CD4-positive, alpha-beta T cell treated with Interferon alpha-2 for 1 hour (primary cell): ENCODE measurements at places on chromosomes 3 and 15.

DNA sequence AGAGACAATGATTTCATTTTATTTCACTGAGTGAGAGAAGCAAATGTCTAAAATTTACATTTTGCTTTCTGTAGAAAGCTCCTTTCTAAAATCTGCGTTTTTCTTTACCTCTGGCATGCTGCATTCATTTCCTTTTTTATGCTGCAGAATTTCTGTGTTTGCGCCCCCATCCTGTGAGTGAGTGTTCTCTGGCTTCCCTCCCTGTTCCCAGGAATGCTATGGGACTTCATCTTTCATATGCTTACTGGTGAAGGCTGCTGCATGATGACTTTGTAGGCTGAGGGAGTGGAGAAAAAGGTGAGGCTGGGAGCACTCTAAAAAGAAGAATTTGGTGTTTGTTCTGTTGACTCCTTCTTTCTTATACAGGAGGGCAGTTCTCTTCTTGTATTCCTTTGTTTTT, 7.7 kb upstream of the TMC3 start:
- no peak for DNase-seq

- no peak for DNase-seq
These were observed 6.1 kb downstream of the MINDY4B start for GRCh38 chr3:150899141-150899540.

DNA sequence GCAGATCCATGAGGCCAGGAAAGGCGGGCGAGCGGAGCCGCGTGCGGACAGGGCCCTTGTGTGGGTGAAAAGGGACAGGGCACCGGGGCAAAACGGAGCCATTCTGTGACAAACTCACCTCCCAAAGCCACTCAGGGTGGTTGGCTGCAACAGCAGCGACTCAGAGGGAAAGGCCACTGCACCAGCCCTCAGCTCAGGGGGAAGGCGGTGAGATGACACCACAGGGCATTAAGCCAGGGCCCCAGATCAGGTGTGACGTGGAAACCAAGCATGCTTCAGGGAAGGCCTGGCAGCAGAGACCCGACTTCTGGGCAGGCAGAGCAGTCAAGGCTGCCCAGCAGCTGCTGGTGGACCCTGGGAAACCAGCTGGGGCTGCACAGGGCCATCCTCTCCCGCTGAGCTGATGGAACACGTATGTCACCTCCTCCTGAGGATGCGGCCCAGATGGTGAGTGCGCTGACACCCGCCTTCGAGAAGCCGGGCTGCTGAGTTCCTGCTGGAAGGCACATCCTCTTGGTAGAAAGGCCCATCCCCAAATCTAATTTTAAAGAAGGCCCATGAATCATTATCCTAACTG, 82.3 kb downstream of the CHSY1 start:
- no peak for DNase-seq

- DNase-seq = no peak
These were observed 126.2 kb downstream of the TIGIT start for GRCh38 chr3:114420072-114420471.

DNA sequence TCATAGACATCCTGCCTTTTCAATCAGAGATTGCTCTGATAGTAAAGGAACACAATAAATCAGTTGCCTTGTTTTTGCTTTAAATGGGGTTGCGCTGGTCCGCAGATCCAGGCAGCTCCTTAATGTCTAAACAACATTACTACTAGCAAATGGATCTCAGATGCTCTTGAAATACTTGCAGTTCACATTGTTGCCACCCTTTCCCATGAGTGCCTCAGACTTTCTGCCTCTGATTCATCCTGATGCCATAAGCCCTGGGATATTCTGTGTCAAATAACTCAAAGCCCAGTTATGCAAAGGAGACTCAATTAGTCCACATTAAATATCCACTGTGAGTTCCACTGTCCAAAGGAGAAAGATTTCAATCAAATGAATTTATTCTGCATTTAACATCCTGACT, 196.7 kb downstream of the PLCH1 start:
- DNase-seq = no peak

- DNase-seq = no peak
These were observed 15.1 kb upstream of the STXBP5L start for GRCh38 chr3:120892921-120893320.

- DNase-seq = no peak
These were observed 83.7 kb upstream of the NEO1 start for GRCh38 chr15:72968531-72968922.

DNA sequence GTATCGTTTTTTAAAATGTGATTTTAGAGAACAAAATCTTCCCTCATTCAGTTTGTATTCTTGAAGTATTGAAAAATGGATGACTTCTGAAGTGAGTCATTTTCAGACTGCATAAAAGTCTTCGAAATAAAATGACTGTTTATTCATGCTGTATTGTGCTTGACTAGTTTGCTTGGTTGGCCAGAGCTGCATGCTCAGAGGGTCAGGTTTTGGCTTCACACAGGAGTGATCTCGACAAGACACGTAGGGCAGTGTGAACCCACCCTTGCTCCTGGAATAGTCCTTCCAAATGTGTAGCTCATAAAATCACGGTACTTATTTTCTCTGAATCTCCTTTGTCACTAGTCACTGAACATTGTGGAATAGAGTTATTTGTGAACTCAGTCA, 73.3 kb downstream of the FNDC3B start:
- DNase-seq = no peak

DNA sequence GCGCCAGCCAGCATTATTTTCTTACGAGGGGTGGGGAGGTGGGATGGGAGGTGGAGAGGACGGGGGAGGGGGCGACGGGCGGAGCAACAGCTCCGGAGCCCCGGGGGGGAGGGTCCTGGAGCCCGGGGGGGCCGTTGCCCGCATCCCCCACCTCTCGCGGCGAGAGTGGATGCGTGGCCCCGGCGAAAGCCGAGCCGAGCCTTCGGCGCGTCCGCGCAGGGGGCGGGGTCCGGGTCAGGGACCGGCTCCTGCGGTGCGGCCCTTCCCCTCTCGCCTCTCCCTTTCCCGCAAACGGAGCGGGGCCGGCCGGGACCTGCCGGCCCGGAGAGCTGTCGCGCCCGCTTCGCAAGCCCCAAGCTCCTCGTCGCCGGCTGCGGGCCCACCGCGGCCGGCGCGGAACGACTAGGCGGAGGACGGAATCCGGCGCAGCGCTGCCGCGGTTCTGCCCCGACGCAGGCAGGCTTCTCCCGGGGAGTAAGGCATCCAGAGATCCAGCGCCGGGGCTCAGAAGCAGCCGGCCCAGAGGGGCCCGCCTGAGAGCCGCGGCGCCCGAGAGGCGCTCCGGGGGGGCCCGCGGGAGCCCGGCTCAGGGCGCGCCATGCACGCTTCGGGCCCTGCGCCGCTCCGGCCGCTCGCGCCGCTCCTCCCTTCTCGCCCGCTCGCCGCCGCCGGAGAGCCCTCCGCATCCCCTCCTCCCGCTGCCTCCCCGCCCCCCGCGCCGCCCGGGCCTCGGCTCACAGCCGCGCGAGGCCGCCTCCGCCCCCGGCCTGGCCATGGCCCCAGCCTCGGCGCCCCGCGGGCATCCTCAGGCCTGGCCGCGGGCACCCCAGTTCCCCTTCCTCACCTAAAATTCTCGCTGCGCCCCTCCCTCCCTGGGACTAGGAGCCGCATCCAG, 459 bp upstream of the ADCY5 start:
- no peak for DNase-seq

GRCh38 chr15:60004846-60005351, 788 bp downstream of the FOXB1 start:
- peak; percentile 35 for DNase-seq

GRCh38 chr15:64635499-64636495, 139.6 kb downstream of the RBPMS2 start:
- DNase-seq = no peak

DNA sequence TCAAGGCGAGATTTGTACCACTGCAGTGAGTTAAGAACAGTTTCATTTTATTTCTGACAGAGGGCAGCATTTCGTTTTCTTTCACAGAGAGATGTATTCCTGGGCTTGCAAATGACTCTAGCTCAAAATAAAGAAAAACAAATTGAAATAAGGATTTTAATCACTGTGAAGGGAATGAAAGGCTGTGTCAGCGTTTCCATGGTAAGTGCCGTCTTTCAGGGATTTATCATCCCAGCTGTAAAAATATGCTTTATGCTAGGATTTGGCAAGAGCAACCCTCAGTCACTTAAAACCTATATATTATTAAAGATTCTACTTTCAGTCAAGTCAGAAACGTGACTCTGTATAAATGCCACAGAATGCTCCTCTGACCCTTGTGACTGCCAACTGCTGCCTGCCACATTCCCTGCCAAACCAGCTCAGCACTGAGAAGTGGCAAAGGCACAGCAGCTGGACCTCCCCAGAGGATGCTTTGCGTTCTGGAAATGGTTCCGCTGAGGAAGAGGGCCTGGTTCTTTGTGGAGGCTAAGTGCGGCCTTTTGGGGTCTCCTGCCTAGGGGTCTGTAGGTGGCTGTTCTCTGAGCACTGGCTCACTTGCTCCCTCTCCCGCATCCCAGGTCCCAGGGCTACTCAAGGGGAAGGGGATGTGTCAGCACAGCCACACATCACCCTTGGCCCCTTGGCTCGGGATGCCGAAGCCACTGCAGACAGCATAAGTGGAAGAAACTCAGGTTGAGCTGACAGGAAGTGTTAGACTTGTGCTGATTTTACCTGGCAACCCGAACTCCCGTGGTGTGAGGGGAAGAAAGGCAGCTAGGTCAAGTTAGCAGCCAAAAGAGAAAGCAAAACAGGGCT, 56.6 kb upstream of the POMGNT2 start:
- DNase-seq = peak; percentile 42

DNA sequence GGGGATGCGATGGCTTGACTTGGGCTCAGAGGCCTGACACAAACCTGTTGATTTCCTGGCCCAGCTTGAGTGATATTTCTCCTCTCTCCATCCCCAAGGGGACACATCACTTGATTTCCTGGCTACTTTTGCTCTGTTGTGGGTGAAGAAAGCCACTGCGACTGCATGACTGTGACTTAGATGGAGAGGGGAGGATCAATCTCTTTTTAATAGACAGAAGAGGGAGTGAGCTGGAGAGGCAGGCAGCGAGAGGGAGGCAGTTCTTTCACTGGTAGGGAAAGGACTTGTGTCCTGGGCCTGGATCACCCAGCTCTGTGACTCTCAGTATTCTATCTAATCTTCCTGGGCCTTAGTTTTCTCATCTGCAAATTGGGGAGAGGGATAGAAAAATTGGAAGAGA, 189.8 kb upstream of the RGMA start:
- no peak for DNase-seq

GRCh38 chr3:43309372-43310305, 23.3 kb downstream of the SNRK start:
- DNase-seq = no peak

DNA sequence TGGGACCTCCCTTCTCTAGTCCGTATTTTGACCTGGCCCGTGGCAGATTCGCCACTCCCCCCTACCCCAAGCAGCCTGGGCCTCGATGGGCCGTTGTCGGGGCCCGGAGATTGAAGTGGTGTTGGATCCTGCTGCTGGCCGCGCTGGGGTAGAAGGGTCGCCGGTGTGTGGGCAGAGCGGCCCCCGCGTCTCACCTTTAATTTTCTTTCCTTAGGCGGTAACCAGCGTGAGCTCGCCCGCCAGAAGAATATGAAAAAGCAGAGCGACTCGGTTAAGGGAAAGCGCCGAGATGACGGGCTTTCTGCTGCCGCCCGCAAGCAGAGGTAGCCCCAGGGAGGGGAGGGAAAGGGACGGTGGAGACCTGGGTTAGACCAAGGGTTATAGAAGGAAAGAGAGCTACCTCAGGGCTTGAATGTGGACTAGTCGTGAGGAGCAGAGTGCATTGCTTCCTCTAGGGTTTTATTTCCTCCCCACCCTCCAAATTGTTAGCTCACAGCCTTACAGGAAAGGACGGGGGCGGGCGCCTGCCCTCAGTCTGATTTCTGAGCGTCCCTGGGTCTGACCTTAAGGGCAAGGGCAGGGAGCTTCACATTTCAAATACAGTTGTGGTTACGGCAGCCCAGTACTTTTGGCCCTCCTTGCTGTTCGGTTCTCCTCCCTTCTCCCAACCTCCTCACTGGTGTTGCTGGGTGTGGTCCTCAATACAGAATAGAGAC, 799 bp downstream of the SERF2 start:
- peak; percentile 63 for DNase-seq

DNA sequence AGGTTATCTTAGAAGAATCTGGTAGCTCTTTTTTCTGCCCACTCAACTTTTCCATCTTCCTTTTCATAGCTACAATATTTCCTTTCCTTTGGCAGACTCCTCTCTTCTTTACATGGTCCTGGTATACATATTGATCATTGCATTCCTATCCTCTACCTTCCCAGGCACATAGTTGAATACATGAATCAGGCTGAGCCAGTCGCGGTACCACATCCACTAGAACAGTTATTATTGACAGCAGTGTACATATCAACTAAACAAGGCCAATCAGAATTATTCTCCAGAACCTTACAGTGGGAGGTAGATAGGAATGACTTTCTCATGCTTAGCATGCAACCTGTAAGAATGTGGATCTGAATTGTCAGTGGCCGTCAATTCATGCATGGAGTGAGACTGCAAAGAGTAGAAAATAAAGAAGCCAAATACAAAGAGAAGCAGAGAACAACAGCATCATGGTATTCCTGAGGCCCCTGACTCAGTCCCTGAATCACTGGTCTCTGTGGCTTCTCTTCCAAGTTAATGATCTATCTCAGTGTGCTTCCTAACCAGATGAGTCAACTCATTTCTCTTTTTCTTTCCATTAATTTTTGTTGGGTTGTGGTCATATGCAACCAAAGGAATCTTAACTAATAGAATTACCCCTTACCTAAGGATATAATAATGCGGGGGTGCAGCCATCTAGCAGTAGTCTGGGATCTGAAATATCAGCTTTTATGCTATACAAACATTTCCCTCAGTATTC, 60.9 kb upstream of the DCBLD2 start:
- DNase-seq = no peak

- DNase-seq = no peak
These were observed 48.7 kb upstream of the WDR72 start for GRCh38 chr15:53808058-53808706.

DNA sequence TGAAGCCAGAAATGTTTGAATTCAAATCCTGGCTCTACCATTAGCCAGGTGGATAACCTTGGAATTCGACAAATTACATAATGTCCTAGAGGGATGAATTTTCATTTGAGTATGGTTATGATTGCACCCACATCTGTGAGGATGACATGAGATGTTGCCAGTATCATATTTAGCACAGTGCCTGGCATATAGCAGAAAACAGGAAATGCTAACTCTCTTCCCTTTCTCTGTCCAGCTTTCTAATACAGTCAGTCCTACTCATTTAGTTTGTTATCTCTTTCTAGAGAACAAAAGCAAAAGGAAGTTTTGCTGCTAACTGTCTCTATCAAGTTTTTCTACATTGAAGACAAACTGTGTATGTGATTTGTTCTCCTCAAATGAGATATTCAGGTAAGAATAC, 231.7 kb downstream of the CPNE4 start:
- DNase-seq = no peak

- no peak for DNase-seq
These were observed 241.1 kb downstream of the RYR3 start for GRCh38 chr15:33551860-33552259.

- no peak for DNase-seq
These were observed 39.1 kb downstream of the PAK2 start for GRCh38 chr3:196778755-196779154.

- no peak for DNase-seq
These were observed 379.9 kb downstream of the GABRB3 start for GRCh38 chr15:26392956-26393355.

DNA sequence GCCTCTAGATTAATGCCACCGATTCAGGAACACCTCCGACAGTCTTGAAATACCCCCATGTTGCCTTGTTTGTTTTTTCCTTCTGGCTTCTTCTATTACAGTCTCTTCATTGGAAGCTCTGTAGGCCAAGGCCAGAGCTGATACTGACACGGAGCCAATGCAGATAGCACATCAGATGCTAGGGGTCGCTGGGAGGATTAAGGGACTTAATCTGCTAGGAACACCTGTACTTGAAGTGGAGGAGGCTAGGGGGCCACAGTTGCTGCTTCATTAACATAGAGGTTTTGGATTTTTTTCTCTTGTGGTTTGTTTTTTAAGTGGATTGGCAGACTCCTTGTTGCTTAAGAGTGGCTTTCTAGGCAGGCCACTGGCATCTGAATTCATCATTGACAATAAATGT, 49.6 kb downstream of the PARP14 start:
- DNase-seq = no peak
